SK-N-SH (cell line): ENCODE measurements at places on chromosomes 16 and 17.

DNA sequence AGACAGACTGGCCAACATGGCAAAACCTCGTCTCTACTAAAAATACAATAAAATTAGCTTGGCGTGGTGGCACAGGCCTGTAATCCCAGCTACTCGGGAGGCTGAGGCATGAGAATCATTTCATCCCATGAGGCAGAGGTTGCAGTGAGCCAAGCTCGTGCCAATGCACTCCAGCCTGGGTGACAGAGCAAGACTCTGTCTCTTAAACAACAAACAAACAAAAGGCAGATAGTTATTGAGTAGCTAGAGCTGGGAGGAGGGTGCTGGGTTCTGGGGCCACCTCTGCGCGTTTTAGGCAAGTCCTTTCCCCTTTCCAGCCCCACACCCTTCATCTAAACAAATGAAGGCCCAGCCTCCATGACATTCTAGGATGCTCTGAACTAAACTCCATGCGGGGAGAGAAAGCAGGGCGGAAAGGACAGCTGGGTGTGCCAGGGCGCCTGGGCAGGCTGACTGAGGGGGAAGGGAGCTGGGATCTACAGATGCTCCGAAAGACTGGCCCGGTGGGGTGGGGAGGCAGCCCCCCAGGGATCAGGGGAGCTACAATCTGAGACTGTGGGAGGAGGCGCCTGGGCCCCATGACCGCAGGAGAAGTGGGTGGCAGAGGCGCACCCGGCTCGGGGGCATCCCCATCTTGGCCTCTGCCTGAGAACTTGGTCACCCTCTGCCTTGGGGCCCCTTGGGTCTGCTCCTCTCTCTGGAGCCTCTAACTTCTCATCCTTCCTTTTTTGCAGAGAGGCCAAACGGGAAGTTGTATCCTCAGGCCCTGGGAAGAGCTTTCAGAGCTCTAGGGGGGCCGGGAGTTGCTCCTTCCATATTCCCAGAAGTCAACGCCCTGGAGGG is 910 bp downstream of the ITGAL start:
- DNase-seq = no peak

DNA sequence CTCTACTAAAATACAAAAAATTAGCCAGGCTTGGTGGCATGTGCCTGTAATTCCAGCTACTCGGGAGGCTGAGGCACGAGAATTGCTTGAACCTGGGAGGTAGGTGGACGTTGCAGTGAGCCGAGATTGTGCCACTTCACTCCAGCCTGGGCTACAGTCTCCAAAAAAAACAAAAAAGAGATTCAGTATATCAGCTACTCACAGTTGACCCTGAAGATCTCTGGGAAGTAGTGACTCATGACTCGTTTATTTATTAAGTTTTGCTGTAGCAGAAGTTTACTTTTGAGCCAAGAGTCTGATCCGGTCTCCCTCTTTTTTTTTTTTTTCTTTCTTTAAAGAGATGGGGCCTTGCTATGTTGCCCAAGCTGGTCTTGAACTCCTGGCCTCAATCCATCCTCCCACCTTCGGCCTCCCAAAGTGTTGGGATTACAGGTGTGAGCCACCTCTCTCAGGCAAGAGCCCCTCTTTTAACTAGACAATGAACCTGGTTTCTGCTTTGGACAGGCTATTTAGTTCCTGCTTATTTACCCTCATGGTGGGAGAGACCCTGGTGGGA is 4.4 kb downstream of the MVP start:
- DNase-seq = no peak

DNA sequence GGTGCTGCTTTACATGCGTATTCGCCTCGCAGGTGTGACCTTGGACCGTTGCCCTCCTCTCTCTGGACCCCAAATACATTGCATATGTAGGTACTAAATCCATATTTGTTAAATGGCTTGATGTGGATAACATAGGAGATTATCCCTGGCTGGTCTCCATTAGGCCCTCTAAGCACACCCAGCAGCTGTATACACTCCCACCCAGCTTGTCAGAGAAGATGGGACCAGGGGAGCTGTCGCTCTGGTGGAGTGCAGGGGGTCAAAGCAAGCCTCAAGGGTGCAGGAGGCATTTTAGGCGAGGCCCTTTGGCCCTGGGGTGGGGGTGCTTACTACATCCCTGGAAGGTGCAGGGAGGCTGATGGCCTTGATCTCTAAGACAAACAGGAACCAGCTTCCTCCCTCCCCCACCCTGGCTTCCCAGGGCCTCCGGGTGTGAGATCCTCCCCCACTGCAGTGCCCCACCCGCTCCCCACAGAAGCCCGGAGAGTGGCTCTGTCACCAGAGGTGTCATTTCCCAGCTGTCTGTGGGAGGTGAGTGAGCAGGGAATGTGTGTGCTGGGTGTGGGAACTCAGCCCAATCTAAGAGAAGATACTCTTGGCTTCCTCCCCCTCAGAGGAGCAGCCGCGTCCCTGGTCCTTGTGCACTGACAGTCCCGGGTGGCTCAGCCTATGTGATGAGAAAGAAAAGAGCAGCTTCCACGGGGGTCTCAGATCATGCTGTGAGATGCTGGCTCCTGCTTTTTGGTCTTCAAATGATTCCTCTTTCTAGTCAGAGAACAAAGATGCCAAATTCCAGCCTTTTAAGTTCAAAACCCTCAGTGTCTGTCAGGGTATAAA is 1.4 kb upstream of the VAMP2 start:
- no peak for DNase-seq

DNA sequence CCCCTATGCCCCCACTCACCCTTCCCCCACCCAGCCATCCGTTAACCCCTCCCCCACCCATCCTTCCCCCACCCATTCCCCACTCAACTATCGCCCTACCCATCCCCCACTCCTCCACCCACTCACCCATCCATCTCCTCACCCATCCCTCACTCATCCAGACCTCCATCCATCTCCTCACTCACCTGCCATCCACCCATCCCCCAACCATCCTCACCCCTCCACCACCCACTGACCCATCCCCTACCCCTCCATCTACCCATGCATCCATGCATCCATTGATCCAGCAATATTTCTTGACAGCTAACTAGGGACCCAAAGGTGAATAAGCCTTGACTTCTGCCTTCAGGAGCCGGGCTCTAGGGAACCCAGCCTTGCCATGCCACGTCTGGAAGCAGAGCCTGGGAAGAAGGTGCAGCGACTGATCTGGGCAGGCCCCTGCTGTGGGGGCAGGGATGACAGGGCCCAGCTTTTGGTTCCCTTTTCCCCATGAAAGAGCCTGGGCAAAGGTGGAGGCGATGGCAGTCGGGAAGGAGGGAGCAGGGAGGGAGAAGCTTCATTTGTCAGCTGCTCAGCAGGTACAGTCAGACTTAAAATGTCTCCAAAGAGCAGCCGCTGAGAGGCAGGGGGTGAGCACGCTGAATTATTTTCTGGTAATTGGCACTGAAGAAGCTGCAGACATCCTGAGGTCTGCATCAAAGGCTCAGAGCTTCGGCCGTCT is 23.1 kb upstream of the DOC2B start:
- DNase-seq = no peak

DNA sequence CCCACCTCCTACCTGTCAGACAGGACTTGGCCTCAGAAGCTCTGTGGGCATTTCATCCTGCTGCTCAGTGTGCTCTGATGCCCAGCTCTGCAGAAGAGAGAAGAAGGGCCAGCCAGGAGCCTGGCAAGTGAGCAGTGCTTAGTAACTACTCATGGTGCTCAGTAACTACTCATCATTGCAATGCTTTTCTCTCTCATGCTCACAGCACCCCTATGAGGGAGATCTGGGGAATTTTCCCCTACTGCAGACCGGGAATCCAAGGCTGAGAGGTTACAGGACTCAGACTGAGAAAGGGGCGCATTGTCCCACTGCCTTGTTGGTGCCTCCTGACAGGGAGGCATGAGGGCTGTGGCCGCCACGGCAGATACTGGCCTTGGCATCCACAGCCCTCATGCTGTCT is 261.1 kb downstream of the C16orf95 start:
- no peak for DNase-seq

GRCh38 chr17:82970818-82971590 is 108.4 kb upstream of the METRNL start:
- DNase-seq = no peak

DNA sequence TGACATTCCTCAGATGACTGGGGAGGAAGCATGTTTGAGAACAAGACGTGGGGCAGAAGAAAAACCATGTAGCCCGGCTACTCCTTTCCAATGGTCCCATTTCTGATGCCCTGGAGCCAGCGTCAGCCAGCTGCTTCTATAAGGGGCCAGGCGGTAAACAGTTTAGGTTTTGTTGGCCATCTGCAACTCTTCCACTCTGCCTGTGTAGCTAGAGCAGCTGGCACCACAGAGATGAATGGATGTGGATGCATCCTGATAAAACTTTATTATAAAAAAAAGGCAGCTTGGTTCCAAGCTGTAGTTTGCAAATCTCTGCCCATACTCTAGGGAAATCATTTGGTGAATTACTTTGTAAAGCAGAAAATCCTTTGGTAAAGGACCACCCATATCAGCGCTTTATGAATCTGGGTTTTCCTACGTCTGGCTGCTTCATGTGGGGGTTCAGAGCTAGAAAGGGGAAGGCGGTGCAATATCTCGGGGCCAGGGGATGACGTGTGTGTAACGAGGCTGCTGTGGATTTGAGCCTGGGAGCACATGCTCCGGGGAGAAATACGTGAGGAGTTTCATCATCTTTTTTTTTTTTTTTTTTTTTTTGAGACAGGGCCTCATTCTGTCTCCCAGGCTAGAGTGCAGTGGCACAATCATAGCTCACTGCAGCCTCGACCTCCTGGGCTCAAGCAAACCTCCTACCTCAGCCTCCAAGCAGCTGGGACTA is 3.4 kb upstream of the SRL start:
- no peak for DNase-seq

- no peak for DNase-seq
Observed at GRCh38 chr17:35949401-35949800, 5.9 kb upstream of the LYZL6 start.

DNA sequence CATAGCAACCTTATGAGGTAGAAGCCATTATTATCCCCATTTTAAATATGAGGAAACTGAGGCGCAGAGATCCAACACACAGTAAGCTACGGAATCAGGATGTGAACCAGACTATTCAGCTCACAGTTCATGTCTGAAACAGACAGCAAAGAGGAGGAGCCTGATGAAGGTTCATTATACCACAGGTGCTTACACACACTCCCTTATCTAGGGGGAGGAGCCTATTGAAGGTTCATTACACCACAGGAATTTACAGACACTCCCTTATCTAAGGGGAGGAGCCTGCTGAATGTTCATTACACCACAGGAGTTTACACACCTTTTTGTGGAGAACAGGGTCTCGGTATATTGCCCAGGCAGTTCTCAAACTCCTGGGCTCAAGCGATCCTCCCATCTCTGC is 21.9 kb downstream of the C16orf95 start:
- DNase-seq = no peak
